ENCODE measurements at places on chromosomes 6 and 20.

- peak; percentile 54 for DNase-seq
These were observed 22.4 kb downstream of the JAG1 start for GRCh38 chr20:10651227-10651990.

DNA sequence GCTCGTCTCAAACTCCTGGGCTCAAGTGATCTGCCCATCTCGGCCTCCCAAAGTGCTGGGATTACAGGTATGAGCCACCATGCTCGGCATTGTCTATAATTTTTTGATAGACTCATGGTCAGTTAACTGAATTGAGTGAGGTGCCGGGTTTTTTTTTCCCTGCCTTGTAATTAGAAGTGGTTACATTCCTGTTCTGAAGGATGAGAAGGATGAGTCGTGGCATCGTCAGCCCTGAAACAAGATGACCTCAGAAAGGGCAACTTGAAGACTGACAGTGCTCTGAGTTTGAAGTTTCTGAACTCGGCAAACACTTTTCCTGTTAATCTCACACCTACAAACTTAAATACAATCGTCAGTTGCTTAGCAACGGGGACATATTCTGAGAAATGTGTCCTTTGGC, 158.7 kb upstream of the PDE10A start:
- no peak for DNase-seq

GRCh38 chr20:8133851-8134451, 1.9 kb downstream of the PLCB1 start:
- no peak for DNase-seq

GRCh38 chr20:37296371-37296770, 6.9 kb downstream of the MANBAL start:
- DNase-seq, result no peak

DNA sequence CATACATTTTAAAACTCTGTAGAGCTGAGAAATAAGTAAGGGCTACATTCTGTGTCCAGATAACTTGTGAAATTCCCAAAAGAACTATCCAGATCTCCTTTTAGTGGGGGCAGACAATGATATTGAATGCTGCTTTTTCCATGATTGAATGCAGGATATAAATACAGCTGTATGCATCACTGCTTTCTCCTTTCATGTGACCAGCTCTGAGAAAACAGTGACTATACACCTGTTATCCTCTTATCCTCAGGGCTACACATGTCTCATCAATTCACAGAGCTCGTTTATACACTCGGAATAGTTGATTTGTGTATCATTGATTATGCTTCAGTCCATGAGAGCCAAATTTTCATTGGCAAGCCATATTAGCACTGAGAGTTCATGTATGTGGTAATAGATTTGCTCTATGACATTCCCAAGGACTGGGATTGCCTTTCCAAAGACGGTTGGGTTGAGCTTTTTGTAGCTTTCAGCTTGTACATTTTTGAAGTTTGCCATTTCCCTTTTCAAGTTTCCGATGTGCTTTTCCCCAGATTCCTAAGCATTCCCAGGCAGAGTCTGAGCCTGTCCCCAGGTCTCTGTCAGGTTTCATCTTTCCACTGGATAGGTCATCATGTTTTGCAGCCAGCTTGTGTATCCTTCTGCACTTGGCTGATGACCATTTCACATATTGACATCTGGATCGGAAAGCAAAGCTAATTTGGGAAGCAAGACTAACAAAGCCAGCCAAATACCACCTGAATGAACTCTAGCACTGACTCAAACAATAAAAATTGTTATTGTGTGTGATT, 97.7 kb downstream of the RFX6 start:
- no peak for DNase-seq

- DNase-seq, result no peak
These were observed 39.0 kb downstream of the TTLL9 start for GRCh38 chr20:31909253-31910070.

DNA sequence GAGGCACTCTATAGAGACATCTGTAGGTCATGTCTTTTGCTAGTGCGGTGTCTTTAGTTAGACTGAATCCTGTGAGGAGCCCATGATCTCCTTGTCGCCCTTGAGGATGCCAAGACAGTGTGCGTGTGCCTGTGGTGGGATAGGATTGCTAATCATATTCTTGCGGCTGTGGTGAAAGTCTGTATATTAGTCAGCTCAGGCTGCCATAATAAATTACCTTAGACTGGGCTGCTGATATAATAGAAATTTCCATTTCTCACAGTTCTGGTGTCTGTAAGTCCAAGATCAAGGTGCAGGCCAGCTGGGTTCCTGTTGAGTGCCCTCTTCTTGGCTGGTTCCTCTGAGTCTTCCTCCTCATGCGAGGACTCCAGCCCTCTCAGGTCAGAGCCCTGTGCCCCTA, 141.2 kb downstream of the JARID2 start:
- peak; percentile 36 for DNase-seq

- DNase-seq, result no peak
These were observed 281.5 kb downstream of the TSHZ2 start for GRCh38 chr20:53253668-53254067.

- DNase-seq, result no peak
These were observed 74.6 kb upstream of the XRN2 start for GRCh38 chr20:21228511-21228910.

GRCh38 chr20:38961530-38962043, 557 bp upstream of the DHX35 start:
- DNase-seq, result no peak

DNA sequence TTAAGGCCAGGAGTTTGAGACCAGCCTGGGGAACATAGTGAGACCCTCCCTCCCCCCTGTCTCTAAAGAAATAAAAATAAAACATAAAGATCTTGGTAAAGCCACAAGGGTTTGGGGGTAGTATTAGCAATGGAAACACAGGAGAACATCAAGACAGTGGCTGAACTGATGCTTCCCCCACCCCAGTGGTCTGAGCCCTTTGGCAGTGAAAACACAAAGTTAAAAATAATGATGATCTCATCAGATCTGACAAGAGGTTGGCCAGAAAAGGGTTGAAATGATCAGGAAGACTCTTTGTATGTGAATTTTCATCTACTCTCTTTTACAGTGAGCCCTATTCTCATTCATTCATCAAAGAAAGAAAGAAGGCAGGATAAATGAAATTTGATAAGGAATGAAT, 93.7 kb downstream of the KCNB1 start:
- no peak for DNase-seq

All from EL (cell line).